H54 (cell line): ENCODE measurements at places on chromosomes 16 and 17.

GRCh38 chr16:67774457-67774853 lies 31.9 kb downstream of the RANBP10 start:
- no peak for DNase-seq

- DNase-seq, result no peak
Observed at GRCh38 chr17:20045476-20045875, 36.3 kb downstream of the SPECC1 start.

DNA sequence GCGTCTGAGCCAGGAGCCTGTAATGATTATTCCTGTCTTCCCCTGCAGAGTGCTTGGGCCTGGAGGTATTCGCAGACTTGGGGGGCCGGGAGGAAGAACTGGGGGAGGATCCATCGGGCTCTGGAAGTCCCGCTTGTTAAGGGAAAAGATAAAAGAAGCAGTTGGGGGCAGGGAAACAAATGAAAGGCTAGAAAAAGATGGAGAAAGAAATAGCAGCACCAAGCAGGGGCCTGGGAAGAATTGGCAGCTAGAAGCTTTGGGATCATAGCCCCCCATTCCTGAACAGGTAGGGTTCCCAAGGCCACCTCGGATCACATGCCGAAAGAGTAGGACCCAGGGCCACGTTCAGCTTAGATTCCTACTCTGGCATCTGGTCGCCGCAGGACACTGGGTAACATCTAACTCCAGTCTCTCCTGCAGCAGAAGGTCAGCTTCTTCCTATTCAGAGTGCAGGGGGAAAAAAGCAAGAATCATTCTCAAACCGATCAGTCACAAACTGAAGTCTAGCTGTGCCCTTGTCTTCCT lies 23.6 kb downstream of the ADAM11 start:
- DNase-seq, result no peak

DNA sequence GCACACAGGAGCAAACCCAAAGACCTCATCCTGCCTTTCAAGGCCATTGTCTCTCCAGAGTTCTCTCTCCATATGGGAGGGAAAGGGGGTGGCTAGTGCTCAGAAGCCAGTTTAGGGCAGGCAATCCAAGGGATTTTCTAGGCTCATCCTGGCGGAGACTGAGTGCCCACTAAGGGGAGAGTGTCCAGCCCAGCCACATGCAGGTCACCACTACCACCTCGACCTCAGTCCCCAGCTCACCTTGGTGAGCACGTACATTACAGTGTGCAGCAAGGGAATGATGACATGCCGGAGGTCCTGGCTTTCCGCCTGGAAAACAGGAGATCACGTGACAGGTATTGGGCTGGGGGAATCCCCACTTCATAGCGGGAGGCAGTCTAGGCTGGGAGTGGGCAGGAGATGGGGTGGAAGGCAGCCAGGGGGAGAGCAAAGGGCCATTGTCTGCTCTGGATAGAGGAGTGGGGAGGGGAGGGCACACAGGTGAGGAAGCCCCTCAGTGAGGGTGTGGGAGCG lies 29.9 kb downstream of the PIK3R6 start:
- DNase-seq, result no peak

DNA sequence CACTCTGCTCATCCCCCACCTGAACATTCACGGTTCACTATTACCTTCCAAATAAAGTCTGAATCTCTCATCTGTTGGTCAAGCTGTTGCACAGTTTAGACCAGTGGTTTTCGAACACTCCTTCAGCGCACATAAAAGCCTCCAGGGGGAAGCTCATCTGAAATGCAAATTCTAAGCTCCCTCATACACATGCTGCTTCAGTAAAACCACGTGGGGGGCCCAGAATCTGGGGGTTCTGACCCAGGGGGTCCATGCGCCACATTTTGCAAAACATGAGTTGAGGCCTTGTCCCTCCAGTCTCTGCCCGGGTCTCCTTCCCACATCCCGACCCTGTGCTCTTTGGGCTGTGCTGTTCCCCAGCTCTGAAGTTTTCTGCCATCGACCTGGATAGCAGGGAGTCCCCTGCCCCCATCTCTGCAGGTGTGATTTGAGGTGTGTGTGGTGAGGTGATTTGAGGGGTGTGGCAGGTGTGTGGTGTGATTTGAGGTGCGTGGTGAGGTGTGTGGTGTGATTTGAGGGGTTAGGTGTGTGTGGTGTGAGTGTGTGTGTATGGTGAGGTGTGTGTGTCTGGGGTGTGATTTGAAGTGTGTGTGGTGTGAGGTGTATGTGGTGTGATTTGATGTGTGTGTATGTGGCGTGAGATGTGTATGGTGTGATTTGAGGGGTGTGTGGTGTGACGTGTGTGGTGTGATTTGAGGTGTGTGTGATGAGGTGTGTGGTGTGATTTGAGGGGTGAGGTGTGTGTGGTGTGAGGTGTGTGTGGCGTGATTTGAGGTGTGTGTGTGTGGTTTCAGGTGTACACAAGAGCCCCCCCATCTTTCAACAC lies 4.8 kb upstream of the RAB37 start:
- no peak for DNase-seq

- DNase-seq, result no peak
Observed at GRCh38 chr16:4390266-4391260, 18.9 kb downstream of the VASN start.

DNA sequence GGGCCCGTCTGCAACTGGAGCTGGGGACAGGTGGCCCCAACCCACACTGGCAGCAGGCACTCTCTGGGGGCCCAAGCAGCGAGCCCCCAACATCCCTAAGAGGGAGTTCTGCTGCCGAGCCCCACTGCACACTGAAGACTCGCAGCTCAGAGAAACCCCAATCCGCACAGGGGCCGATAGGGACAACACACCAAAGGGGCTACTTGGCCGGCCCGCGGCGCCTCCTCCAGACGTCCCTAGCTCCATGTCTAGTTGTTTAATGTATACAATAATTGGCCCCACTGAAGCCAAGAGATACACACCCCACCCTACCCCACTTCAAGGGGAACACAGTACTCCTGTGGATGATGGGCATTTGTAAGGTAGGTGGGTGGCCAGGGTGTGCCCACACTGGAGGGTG lies 62.7 kb downstream of the ZNF423 start:
- no peak for DNase-seq

GRCh38 chr17:76208120-76208519 lies 32.2 kb downstream of the RNF157 start:
- DNase-seq, result no peak

DNA sequence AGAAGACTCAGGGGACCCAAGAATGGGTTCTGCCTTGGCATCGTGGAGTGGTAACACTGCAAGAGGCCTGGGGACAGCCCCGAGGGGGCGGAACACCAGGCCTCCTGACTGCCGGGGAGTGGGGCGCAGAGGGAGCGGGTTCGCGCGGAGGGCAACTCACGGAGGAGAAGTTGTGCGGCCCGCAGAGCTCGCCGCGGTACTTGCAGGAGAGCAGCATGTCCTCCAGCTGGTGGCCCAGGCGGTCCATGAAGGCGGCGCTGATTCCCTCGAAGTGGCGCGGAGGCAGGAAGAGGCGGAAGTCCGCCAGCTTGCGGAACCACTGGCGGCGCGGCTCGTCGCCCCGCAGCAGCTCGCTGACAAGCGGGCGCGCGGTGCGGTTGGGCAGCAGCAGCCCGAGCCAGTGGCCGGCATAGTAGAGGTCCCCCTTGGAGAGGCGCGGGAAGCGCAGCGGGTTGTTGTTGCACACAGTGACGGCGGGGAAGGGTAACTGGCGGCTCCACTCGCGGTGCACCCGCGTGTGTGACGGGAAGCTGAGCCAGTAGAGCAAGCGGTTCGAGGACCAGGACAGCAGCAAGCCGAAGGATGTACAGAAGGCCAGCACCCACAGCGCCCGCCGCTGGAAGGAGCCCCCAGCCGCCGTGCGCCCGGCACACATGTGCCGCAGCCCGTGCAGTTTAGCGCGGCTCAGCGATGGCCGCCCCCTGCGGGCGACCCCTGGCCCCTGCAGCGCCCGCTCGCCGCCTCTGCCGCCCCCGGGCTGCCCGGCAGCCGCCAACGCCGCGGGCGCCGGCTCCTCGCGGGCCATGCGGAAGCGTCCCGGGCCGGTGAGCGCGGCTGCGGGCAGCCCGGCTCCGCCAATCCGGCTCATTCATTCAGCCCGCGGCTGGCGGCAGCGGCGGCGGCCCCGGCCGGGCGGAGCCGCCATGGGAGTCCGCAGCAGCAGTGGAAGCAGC lies 1.6 kb downstream of the ASIC2 start:
- no peak for DNase-seq

- DNase-seq, result no peak
Observed at GRCh38 chr16:24189941-24190340, 66.2 kb upstream of the CACNG3 start.

DNA sequence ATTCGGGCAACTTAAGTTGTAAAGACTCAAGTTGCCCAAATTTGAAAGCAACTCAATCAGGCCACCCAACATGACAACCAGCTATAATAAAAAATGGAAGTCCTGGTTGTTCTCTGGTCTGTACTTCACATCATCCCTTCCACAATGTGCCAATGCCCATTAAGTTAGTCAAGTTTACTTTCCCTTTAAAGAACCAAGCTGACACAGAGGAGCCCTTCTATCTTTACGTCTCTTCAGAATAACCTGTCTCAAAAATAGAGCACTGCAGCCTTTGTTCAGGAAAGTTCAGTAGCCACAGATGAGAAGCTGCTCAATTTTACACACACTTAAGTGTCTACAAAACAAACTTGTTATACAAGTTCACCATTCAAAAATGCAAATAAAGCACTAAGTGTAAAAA lies 75.1 kb upstream of the C17orf78 start:
- no peak for DNase-seq

- DNase-seq, result no peak
Observed at GRCh38 chr16:23694644-23695373, 16.1 kb downstream of the PLK1 start.

GRCh38 chr16:17126156-17126555 lies 344.6 kb downstream of the XYLT1 start:
- DNase-seq, result no peak

DNA sequence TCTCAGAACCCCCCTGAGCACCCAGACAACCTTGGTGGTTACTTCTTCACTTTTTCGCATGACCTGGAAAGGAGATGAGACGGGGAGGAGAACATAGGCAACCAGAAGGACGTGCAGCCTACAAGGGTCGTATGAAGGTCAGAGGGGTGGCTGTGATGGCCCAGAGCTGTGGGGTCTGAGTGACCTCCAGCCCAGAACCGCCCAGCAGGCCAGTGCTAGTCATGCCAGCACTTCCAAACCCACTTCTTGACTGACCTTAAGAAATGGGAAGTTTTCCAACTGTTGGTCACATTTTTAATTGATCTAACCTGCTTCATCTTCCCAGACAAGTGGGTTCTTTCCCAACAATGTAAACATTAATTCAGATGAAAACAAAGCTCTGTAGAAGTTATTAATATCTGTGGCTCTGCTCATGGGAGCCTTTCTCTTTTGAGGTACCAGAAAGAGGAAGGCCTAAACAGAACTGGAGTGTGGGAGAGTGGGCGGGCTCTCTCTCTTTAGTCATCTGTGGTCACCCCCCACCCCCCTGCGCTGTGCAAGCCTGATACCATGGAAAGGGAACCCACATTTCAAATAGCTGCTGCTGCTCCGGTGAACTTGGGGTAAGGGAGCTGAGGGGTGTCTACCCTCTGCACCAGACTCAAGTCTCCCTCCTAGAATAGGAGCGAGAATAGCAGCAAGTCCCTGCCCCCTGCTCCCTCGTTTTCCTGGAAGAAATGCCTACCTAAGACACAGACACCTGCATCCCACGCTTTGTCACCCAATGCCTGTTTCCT lies 101.6 kb downstream of the RAB11FIP4 start:
- DNase-seq, result no peak

- no peak for DNase-seq
Observed at GRCh38 chr17:9123594-9124553, 102.6 kb downstream of the NTN1 start.

- DNase-seq, result peak; percentile 92
Observed at GRCh38 chr17:62652251-62653001, 25.0 kb downstream of the MRC2 start.

DNA sequence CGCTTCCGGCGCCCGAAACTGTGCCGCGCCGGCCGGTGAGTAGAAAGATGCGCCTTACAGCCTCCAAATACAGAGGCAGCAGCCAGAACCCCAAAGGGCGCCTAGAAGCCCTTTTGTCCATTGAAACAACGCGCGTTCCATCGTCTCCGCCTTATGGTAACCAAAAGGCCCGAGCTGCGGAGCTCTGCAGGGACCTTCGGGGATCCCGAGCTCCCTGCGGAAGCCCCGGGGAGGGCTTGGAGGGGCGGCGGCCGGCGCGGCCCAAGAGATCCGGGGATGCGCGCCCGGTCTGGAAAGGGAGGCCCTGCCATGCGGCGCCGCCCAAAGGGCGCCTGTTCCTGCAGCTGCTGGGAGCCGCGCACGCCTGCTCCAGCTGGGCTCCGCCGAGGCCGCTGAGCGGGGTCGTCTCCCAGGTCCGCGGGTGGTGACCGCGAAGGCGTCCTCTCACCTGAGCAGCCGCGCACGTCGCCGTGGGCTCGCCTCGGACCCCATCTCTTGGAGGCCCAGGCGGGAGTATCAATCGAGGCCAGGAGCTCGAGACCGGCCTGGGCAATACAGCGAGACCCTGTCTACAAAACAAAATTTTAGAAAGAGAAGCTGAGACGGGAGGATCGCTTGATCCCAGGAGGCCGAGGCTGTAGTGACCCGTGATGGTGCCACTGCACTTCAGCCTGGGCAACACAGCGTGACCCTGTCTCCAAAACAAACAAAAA lies 742 bp upstream of the FBXO31 start:
- peak; percentile 44 for DNase-seq

- DNase-seq, result no peak
Observed at GRCh38 chr17:57496382-57496781, 240.1 kb downstream of the MSI2 start.

DNA sequence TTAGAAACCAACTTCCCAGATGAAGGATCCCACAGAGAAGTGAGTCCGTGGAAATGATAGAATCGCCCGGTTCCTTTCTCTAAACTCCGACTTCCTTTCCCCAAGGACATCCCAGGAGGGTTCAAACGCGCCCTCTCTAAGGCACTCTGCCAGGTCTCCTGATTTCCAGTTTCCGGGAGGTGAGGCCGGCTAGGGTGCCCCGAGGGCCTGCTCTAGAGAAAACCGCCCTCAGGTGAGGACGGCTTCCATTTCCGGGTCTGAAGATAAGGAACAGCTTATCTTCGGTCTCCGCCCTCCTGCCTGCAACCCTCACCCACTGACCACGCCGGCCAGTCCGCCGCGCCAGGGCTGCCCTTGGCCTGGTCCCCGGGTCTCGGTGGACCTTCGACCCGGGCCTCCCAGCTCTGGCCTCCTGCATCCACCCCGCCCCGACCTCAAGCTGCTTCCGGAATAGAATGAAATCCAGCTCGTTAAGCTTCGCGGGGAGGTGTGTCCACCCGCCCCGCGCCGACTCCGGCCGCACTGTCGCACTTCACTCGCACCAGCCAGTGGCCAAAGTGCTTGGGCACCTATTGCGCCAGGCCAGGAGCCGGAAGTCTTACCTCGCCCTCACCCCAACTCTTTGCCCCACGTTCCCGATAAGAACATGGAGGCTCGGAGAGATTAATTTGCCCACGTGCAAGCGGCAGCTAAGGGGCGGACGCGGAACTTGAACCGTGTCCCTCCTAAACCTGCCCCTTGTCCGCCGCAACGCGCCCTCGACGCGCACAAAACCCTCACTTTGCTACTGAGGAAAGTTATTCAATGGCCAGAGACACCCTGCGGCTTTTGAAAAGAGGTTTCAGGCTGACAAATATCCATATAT lies 836 bp upstream of the MMP15 start:
- DNase-seq, result no peak

- DNase-seq, result peak; percentile 74
Observed at GRCh38 chr17:57243171-57243622, 13.1 kb upstream of the MSI2 start.

- no peak for DNase-seq
Observed at GRCh38 chr16:24520983-24521382, 18.4 kb upstream of the RBBP6 start.

- DNase-seq, result no peak
Observed at GRCh38 chr17:8696906-8697305, 47.7 kb downstream of the CCDC42 start.

GRCh38 chr16:85381738-85382592 lies 231.2 kb upstream of the GSE1 start:
- DNase-seq, result no peak

- DNase-seq, result no peak
Observed at GRCh38 chr17:63942309-63942985, 10.3 kb upstream of the CD79B start.
